Heart left ventricle (tissue), 16 donors: ENCODE measurements at places on chromosomes 1 and 21. TPM values are rescaled to one million over a fixed set of nuclear protein-coding genes. Genes with fewer than 3 reads are reported as not detected.

DNA sequence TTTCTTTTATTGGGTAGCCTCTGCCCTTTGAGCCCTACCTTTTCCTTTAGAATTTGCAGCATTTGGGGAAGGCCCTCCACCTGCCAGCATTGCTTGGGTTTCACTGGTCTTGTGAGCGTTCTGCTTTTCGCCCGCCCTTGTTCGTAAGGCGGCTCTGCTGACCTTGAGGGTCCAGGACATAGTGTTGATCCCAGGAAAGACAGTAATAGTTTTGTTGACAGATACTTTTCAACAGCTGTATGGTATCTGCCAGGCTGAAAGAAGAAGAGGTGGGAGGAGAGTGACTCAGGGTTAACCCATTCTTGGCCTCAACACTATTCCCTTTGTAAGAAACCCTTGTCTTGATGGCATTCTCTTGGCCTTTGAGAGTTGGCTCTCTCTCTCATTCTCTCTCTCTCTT lies 113.4 kb upstream of the SPAG17 start:
- no peak for DNase-seq

DNA sequence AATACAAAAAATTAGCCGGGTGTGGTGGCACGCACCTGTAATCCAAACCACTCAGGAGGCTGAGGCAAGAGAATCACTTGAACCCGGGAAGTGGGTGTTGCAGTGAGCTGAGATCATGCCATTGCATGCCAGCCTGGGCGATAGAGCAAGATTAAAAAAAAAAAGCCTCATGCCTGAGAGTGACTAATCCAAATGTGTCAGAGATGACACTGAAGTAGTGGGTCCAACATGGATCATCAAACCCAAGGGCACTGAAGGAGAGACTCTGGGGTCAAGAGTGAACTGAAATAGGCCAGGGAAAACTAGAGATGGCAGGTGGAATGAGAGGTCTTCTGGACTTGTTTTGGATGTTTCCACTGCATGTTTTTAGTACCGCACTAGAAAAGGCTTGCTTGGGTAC lies 10.2 kb upstream of the CACHD1 start:
- no peak for DNase-seq

DNA sequence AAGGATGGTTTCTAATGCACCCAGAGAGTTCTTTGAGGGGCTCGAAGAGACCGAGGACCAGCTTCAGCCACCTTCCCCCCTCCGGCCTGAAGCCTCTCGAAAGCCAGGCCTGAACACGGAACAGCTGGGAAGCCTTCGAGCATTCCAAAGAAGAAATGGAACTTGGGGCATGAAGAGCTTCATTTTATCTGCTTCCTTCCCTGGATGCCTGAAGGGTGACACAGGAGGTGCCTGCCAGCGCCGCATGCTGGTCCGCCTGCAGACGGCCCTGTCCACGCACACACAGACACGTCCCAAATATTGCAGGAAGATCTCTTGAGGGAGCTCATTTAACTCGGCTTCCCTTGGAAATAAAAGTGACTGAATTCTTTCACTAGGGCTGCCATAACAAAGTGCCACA lies 73.7 kb downstream of the TOMM20 start:
- no peak for DNase-seq

DNA sequence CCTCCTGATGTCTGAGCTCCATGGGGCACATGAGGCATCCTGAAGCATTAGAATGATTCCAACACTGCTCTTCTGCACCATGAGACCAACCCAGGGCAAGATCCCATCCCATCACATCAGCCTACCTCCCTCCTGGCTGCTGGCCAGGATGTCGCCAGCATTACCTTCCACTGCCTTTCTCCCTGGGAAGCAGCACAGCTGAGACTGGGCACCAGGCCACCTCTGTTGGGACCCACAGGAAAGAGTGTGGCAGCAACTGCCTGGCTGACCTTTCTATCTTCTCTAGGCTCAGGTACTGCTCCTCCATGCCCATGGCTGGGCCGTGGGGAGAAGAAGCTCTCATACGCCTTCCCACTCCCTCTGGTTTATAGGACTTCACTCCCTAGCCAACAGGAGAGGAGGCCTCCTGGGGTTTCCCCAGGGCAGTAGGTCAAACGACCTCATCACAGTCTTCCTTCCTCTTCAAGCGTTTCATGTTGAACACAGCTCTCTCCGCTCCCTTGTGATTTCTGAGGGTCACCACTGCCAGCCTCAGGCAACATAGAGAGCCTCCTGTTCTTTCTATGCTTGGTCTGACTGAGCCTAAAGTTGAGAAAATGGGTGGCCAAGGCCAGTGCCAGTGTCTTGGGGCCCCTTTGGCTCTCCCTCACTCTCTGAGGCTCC lies 11.1 kb upstream of the RASSF5 start:
- no peak for DNase-seq

GRCh38 chr1:93766451-93766850 lies 84.8 kb upstream of the BCAR3 start:
- no peak for DNase-seq

DNA sequence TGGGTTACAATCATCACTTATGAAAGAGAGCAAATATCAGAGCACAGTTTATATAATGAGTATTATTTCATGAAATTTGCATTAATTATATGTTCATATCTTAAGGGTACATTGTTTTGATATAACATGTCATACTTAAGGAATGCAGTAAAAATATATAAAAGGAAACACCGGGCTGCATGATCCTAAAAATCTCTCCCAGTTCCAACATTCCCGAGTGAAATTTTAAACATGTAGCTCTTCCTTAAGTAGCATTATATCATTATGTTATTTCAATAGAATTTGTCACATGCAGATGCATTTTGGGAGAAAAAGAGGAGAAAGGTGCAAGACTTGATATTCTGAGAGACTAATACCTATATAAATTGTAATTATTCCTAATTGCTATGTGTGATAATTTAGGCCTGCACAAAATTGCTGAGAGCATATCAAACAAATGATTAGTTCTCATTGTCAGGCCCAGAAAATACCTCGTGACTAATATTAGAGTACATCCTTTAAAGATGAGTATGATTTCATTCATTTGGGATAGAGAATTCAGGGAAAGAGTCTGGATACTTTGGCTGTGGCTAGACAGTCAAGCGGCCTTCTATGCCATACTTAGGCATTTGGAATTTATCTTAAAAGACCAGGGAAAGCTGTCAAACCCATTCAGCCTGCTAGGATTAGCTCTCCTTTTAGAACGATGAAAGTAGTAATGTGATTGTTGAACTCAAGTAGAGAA lies 86.8 kb downstream of the ADGRL2 start:
- no peak for DNase-seq

DNA sequence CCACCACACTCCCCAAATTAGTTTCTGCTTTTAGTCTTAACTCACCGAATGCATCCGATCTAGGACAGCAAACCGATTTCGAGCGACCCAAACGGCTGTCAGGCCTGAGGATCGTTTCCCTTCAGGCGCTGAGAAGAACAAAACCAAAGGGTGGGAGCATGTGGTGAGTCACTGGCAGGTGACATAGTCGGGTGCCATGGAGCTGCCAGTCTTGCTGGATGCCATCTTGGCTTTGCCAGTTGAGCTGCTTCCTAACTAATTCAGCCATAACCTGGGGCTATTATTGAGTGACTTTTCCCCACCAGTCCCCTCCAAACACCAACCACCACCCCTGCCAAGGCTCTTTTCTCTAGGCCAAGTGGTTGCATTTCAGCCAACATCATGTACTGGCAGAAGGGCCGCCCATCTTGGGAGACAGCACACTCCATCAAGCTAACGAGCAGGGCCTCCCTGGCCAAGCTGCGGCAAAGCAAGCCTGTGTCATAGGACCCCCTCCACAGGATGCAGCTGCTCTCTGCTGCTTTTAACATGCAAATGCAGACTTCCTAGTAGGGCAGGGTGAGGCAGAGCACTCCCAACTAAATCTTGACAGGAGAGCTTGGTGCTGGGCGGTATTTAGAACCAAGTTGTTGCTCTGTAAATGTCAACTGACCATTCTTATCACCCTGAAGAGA lies 22.3 kb upstream of the PEX19 start:
- DNase-seq: no peak

GRCh38 chr1:186236921-186237320 lies 138.1 kb downstream of the TPR start:
- DNase-seq: no peak

- no peak for DNase-seq
These were observed 15.1 kb downstream of the RNF223 start for GRCh38 chr1:1058921-1059493.

DNA sequence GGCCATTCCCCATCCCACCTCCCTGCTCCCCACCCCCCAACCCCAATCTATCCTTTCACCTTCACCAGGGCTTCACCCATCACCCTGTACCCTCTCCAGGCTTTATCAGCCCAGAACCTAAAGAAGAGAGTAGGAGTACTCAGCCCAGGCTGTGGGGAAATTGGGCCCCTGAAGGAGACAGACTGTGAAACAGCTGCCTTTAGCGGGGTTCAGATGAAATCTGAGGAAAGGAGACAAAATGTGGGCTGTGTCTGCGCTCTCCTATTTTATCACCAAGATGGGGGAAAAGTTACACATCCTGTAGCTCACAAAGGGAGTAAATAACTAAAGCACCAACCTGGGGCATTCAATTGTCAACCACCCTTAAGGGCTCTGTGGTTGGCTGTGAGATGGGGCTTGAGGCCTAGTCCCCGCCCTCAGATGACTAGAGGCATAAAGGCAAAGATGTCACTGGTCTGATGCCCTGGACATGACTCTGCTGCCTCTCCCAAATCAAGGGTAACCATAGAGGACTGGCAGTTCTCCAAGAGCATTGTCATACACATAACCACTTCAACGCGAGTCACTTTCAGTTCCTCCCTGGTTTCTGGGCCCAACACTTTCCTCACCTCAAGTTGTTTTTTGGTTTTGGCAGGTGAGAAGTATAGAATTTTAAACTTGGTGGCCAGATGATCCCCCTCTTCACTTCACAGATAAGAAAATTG lies 30.0 kb downstream of the SLC27A3 start:
- DNase-seq: peak; percentile 67

DNA sequence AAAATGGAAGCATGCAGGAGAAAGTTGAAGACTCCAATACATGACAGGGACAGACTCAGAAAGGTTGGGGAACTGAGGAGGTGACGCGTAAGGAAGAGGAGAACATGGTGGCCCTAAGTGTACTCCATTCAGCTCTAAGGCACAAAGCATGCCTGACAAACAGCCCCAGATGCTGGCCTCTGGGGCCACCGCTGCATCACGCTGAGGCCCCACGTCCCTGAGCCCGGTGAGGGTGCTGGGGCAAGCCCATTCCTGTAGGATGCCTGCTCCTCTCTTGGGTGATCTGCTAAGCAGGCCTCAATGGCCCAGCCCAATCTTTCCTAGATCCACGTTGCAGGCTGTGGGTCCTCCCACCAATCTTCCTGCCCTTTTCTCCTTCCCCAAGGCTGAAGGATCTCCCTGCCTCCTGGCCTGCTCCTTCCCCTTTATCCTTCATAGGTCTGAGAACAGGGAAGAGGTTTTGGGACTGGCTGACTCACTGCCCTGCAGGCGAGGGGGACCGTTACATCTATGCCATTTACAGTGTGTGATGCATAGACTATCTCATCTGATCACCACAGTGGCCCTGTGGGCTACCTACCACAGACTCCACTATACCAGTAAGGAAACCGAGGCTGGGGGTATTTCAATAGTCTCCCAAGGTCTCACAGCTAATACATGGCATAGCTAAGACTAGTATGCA lies 16.8 kb upstream of the NID1 start:
- DNase-seq: no peak

DNA sequence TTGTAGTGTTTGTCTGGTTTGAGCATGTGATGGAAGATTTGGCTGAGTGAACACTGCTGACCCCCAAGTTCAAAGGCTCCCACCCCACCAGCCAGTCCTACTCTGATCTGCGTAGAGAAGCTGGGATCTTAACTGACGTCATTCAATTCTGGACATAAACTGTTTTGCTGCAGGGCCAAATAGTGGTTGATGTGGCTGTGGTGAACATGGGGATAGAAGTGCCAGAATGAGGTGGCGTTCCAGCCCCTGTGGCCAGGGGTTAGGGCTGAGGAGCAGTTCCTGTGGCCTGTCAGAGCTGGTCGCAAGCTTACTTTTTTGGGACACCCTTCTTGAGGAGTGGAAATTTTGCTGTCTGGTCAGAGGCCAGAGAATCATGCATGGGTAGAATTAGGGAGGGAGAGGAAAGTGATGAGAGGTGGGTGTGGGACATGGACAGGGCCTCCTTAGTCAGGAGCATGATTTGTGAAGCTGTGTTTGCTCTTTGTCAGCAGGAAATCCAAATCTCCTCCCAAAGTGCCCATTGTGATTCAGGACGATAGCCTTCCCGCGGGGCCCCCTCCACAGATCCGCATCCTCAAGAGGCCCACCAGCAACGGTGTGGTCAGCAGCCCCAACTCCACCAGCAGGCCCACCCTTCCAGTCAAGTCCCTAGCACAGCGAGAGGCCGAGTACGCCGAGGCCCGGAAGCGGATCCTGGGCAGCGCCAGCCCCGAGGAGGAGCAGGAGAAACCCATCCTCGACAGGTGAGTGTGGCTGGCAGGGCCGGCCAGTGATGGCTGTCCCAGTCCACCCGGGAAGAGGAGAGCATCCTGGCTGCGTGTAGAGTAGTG lies 25.9 kb downstream of the SZRD1 start:
- DNase-seq: no peak

DNA sequence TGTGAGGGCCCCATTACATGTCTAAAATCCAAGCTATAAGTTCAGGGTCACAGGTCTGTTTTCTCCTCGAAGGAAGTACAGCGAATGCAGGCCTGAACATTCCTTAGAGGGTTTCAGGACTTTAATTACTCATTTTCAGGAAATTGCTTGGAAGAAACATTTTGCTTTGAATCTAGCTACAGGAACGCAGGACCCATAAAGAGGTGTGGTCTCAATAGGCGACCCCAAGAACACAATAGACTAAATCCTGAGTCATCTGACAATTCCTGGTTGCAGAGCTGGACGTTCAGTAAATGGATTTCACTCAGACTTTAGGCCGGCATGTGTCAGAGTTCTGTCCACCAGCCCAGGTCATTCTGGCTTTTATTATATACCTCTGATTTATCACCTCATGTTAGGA lies 1.0 kb upstream of the ERG start:
- DNase-seq: no peak

DNA sequence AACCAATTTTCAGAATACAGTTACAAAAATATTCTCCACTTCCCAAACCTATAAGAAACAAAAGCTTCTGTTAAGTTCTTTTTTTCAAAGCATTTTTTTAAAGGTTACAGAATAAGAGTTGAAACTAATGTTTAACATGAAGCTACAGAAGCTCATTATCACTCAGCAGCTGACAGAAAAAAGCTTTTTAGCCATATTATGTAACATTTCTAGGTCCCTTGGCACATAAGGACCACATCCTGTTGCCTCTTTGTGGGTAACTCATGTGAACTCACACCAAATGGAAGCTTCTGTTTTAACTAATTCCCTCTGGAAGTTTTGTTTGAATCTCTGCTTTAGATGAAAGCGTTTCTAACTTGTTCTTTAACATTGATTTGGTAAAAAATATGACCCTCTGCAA lies 242.5 kb upstream of the TMPRSS15 start:
- DNase-seq: no peak

Gene SERPINC1
- total RNA-seq: not detected

Gene SPRR2B
- total RNA-seq: not detected

Gene PTPN22
- total RNA-seq: 0.60 TPM

Gene ZNF593OS
- total RNA-seq: not detected

Gene TTLL7
- 1.8 TPM for total RNA-seq
